Fibroblast of skin of back (primary cell): ENCODE measurements at places on chromosomes 11 and 22.

DNA sequence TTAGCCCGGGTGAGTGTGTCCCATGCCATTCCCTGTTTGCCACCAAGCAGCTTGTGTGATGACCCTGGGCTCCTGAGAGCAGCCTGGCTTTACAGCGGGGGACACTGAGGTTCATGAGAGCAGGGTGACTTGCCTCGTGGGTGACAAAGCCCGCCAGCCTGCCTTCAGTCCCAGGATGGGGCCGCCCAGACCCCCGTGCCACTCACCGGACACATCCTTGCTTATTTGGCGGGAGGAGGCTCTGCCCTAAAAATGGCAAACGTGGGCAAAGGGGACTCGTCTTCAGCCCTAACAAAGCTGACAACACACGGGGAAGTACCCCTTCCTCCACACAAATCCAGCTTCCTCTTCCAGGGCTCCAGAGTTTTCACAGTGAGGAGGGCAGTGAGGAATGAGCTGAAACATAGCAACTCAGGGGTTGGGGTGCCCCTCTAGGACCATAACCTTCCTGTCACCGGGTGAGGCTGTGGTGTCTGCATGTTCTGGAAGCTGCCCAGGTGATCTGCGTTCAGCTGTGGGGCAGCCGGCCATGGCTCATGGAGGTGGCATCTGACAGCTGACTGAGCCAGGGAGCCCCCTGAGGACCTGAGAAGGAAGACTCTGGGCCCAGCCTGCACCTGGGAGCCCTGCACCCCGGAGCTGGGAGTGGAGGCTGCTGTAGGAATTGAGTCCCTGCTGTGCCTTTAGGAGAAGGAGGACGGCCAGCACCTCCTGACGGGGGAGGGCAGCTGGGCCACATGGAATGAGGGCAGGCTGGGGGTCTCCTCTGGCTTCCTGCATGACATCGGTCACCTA is 16.7 kb downstream of the RIBC2 start:
- DNase-seq = no peak

DNA sequence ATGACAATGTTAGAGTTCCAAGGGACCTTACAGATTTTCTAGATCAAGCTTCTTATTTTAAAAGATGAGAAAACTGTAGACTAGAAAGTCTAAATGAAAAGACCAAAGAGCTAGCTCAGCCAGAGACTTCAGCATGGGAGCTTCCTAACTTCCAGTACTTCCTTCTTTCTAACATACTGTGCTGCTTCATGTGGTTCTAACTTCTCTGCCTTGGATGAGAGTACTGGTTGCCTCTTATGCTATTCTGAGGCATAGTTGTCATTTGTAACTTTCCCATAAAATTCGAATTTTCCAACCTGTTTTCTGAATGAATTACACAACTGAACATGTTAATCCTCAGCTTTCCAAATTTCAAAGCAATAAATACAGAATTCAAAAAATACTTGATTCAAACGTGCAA is 1.8 kb downstream of the MTMR2 start:
- DNase-seq = no peak

DNA sequence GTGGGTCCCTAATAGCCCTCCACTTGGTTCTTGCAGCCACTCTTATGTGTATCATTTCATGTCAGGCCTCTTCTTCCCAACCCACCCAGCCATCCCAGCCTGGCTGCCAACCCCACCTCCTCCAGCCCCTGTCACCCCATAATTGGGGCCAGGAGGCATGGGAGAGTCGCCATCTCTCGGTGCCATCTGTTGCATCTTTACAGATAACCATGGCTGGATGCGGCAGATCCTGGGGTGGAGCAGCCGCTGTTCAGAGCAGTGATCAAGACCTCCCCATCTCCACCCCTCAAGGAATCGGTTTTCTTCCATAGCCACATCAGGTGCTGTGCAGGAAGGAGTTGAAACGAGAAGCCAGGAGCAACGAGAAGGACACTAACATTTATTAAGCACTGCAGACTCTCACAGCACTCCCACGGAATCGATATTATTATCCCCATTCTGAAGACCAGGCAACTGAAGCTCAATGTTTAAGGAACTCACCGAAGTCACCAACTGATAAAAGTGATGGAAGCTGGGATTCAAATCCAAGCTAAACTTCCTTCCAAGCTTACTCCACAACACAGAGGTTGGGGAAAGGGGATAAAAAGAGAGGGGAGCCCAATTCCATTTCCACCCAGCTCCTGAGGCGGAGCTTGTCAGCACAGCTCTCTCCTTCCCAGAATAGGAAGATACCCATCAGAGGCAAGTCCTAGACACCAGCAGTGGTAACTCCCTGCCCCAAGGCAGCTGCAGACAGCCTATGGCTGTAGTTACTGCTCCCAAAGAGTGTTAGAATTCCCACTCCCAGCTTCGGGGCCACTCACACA is 2.7 kb downstream of the SLC43A1 start:
- DNase-seq = no peak

GRCh38 chr11:68374531-68374930 is 62.1 kb downstream of the LRP5 start:
- DNase-seq = peak; percentile 39

- peak; percentile 32 for DNase-seq
Observed at GRCh38 chr11:76123248-76123647, 83.1 kb downstream of the WNT11 start.

GRCh38 chr11:134569195-134569594 is 157.2 kb upstream of the B3GAT1 start:
- no peak for DNase-seq
